ENCODE measurements at places on chromosomes 6 and 20.
A peak's percentile ranks its signal among the peaks of the same experiment; 100 is the strongest.

DNA sequence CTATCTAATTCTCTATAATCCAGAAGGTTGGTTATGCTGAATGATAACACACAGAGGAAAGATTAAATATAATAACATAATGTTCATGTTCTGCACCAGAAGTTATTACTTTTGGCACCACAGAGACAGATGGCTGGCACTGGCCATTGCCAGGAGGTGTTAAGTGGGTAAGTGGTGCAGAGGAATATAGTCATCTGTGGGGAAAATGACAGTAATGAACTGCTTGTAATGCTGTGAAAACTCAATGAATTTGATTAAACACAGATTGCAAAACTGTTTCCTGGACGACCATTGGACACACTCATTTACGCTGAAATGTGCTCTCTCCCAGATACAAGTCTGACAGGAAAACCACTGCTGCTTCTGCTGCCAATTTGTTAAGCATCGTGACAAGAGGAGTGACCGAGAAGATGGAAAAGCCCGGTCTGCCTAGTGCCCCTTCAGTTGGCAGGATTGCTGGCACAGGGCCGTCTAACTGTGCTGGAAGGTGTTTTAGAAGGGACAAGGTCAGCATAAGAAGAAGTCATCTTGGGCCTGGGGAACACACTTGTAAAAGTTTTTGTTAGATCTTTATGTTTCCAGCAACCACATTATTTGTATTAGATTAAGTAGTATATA is 567.4 kb downstream of the CBLN4 start:
- DNase-seq: no peak

DNA sequence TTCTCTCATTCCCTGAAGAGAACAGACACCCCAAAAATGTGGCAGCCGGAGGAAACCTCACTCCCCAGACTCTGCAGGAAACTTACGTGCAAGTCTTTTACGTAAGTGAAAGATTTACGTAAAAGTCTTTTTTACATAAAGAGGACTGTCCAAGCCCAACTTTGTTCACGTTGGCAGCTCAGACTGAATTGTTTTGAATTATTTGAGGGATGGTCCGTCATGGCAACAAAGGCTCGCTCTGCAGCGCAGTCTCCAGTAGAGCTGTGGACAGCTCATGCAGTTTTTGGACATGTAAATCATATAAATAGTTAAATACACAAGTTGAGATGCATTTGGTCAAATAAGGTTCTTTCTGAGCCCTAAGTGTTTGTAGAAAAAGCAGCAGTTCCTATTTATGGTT is 394.8 kb downstream of the QKI start:
- no peak for DNase-seq

GRCh38 chr20:2108498-2108897 is 6.9 kb downstream of the STK35 start:
- DNase-seq: no peak

DNA sequence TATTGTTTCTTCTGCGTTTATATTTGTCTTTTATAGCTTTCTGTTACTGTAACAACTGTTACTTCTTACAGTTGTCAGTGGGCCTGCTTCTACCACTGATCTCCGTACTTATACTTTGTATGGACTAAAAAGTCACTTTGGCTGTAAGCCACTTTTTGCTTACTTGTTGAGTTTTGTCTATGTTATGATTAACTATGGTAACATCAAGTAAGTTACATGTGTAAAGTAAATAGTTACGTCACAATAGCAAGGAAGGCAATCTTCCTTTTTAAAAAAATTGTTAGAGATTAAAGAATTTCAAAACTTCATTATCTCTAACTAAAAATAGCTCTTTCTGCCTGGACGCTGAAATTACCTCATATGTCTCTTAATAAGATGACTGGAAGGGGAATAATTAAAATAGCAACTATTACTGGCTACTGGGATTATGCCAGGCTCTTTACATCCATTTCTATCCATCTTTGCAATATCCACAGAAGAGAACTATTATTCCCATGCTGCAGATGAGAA is 10.9 kb downstream of the TFB1M start:
- no peak for DNase-seq

DNA sequence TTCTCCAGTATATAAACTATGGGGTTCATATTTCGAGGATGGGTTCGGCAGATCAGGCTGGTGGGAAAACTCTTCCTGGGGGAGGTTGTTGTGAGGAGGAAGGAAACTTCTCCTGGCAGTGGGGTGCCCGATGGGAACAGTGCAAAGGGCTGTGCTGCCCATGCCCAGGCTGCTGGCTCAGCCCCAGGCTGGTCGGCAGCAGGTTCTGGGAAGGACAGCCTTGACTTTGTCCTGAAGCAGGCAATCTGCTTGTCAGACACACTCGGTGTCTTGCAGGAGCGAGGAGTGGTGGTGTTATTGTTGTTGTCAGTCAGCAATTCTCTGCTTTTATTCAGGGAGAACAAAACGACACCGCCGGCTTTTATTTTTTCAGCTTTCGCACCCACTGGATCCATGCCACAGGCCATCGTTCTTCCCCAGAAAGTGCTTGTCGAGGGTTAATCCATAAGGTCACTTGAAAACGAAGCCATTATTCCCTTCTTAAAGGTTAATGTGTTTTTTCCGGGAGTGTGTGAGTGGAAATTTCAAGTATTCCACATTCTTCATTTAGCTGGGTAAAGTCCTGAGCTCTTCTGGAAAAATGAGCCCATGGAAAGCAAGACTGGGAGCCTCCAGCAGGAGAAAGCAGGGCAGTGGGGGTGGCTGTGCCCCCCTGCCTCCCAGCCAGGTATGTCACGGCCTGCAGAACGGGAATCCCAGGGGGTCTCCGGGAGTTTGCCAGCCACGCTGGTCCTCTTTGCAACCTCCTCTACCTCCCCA is 57.0 kb upstream of the STX16 start:
- DNase-seq: no peak

DNA sequence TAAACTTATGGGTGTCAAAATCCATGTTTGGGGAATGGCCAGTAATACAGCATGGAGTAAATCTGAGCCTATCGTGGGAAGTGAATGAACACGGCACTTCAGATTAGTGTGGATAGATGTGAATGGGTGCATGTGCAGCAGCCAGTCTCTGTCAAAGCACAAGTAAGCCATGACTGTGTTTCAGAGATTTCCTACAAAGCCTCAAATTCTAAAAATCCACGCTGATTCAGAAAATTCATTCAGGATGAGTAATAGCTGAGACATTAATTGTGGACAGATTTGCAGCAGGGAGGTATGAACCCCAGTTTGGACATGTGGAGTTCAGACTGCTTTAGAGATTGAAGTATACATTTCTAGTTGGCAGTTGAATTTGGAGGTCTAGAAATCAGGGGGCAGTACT is 115.1 kb downstream of the QKI start:
- DNase-seq: peak; percentile 73

All from BJ (cell line).